ENCODE measurements at places on chromosomes 13 and 19.

- no peak for DNase-seq
Measured at GRCh38 chr13:41122838-41123237, 9.8 kb downstream of the KBTBD6 start.

DNA sequence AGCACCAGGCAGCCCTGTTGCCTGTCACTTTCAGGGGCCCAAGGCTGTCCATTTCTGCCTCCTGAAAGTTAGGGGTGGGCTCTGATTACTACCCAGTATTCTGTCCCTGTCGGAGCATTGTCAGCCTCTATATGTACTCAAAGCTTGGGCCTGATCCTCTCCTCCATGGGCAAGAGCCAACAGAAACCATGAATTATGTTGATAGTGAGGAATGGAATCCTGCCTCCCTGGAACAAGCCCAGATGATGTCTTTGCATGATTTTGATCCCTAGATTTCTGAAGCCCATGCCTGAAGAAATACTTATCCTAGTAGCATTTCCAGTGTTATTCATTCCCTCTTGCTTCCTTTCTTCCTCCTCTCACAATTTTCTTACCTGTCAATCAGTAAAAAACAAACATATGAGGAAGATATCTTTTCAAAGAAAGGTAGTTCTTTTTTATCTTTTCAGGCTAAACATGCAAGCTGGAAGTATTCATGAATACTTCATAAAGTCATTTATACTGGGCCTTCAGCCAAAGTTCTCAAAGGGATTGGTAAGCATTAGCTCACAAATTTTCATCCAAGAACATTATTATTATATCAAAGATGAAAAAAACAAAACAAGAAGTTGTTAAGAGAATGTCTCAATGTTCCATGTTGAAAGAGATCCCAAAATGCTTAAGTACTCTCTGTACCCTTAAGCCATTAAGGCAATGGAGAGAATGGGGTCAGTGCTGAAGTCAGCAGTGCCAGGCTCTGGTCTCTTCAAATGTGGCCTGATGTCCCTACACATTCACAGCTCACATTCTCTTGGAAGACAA is 171.7 kb downstream of the NHLRC3 start:
- DNase-seq = no peak

DNA sequence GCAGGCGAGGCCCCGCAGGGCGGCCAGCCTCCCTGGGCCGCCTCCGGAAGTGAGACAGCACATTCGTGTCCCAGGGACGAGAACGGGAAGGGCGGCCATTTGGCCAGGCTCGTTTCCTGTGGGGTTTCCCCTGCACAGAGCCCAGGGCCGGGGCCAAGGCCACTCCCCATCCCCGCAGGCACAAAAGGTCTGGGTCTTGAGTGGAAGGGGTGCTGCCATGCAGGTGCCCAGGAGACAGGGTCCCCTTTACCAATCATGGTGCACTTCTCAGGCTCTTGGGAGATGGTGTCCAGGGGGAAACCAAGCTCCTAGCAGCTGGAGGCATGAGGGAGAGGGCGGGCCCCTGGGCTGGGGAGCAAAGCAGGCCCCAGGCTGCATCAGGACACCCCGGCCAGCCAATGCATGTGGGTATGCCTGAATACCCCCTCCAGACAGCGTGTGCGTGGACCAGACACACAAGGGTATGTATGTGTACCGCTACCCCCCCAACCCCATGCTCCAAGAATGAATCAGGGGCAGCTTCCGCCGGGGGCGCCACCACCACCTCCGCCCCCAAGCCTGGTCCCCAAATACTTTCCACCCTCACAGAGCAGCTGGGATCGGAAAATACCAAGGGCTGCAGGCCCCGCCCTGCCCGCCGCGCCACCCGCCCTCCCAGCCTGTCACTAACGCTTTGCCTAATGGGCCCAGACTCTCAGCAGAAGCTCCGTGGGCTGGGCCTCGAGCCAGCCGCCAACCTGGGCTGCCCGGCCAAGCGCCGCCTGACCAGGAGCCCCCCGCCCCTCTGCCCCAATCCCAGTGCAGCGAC is 37.6 kb upstream of the NANOS3 start:
- no peak for DNase-seq

DNA sequence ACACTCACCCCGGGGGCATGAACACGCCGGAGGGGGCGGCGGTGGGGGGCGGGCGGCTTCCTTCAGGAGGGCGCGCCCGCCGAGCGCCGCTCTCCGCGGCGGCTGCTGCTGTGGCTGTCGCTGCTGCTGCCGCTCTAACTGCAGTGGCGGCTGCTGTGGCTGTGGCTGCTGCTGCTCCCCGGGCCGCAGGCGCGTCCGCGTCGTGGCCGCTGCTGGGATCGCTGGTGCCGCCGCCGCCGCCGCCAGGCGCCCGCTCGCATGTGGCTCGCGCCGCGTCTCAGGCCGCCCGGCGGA is at the start of gene BBC3:
Gene BBC3 (minus strand): TSS at position 279 of the 294 bp plus-strand sequence. CDS start 2,768 bp downstream, outside the sequence.
- no peak for DNase-seq

DNA sequence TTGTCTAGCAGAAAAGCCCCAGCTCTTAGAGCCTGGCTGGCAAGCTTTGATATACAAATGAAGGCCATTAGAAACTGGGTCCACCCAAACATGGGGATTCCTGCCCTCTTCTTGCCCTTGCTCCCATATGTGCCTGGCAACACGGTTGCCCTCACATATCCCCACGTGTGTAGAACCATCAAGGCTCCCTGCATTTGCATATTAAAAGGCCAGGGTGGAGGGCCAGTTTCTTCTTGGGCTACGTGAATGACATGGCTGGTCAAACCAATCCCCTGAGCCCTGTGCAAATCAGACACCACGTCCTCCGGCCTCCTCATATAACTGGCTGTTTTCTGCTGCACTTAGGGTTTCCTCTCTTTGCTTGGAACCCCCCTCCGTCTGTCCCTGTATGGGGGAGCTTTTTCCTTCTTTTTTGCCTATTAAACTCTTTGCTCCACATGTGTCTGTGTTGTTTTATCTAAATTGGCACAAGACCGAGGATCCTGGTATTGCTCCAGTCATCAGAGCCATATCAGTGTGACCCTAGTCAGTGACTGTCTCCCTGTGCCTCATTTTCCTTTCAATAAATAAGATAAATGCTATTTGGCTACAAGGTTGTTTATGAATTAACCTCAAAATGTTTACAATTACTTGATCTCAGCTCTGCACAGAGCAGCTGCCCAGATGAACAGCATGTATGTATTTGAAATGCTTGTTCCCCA is 30.3 kb upstream of the CEACAM1 start:
- DNase-seq = no peak

DNA sequence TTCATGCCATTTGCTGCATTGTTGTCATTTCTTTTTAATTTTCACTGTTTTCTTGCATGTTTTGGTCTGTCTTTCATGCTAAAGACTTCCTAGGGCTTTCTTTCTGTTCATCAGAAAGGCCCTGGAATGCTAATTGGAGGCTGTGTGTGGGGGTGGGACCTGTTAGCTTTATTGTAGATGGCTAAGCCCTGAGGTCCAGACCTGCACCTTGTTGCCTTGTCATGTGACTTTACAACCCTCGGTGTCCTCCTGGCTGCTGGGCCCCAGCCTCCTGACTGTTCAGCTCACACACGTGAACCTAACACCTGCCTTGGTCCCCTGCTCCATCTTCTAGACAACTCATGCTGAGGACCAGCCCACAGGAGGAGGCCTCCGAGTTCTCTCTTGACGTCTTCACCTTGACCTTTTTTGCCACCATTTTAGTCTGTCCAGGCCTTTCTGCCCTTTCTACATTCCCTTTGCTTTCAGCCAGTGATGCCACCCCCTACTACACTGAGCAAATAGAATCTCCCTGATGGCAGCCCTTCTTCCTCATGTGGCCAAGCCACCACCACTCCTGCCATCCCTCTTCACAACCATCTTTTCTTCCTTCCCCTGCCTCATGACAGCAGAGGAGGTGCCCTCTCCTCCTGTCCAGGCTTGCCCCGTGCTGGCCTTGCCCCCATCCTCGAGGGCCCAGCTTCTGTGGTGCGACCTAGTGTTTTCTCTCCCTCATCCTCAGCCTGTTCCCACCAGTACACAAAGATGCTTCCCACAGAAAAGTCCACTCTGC is 41.4 kb upstream of the GPI start:
- no peak for DNase-seq

- no peak for DNase-seq
Measured at GRCh38 chr13:42041011-42041683, 7.3 kb upstream of the DGKH start.

DNA sequence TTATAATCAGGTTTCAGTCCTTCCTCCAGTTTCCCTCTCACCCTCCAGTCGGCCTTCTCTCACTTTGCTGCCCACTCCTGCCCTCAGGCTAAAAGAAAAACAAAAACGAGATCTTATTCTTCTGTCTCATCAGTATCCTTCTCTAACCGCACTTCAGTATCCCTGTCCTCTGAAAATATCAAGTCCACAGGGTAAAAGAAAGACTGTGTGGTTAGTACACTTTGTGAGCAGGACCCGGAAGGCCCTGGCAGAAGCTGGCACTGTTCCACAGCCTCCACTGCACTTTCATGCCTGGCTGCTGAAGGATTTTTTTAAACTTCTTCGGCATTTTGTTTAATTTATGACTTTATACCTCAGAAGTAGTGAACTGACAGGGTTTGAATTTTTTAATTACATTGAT is 51.8 kb downstream of the TM9SF2 start:
- DNase-seq = no peak

DNA sequence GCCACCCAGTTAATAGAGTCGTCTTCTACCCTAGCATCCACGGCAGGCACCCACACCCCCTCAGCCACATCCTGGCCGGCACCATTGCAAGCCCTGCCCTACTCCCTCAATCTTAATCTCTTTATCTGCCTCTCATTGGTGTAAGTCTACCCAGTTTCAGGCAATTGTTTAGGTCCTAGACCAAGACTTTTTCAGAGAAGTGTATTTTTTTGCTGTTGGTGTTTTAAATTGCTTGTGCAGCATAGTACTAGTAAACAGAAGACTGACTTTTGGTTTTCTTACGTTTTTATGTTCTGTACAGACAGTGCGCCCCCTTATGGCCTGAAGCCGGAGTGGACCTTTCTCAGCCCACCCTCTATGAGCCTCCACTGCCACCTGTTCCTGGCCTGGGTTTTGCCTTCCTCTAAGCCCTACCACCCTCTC is 2.3 kb upstream of the LCP1 start:
- peak; percentile 28 for DNase-seq

GRCh38 chr19:51830274-51830673 is 35.3 kb downstream of the FPR3 start:
- DNase-seq = no peak

DNA sequence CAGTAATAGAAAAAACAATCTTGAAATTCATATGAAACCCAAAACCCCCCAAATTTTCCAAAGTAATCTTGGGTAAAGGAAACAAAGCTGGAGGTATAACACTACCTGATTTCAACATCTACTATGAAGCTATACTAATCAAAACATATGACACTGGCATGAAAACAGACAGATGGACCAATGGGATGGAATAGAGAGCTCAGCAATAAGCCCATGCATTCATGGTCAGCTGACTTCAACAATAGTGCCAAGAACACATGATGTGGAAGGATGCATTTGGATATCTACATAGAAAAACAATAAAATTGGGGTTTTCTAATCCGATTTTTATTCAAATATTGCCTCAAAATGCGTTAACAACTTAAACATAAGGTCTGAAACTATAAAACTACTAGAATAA is 32.2 kb upstream of the ZNF766 start:
- DNase-seq = no peak

GRCh38 chr19:1601613-1602064 is 3.6 kb downstream of the UQCR11 start:
- no peak for DNase-seq

- DNase-seq = peak; percentile 9
Measured at GRCh38 chr19:9531933-9532332, 6.5 kb downstream of the ZNF426 start.

- no peak for DNase-seq
Measured at GRCh38 chr13:71803066-71803465, 63.9 kb downstream of the DACH1 start.

GRCh38 chr19:38949580-38950367 is 19.0 kb downstream of the MRPS12 start:
- DNase-seq = no peak

GRCh38 chr19:32718286-32718685 is 1.3 kb upstream of the TDRD12 start:
- no peak for DNase-seq

DNA sequence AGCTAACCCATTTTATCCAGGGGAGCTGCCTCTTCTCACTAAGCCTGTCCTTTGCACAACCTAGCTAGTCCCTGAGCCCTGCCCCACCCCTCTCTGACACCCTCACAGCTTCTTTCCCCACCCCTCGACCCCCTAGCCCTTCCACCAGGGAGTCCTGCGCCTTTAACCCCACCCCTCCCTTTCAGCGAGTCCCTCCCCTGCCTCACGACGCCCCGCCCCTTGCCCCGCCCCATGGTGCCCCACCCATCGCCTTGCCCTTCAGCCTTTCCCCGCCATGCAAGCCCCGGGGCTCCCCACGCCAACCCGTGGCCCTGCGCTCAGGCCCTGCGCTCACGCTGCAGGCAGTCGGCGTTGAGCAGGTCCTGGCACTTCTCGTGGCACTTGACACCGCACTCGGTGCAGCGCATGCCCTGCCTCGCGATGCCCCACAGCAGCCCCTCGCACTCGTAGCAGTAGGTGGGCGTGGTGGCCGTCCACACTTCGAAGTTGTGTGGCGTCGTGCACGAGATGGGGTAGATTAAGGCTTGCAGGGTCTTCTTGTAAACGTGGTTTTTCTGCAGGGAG is 40.0 kb downstream of the UNC13A start:
- no peak for DNase-seq

GRCh38 chr13:46648166-46648607 is 95.2 kb downstream of the LRCH1 start:
- peak; percentile 53 for DNase-seq

- DNase-seq = peak; percentile 62
Measured at GRCh38 chr13:25114220-25114619, 18.3 kb downstream of the PABPC3 start.

DNA sequence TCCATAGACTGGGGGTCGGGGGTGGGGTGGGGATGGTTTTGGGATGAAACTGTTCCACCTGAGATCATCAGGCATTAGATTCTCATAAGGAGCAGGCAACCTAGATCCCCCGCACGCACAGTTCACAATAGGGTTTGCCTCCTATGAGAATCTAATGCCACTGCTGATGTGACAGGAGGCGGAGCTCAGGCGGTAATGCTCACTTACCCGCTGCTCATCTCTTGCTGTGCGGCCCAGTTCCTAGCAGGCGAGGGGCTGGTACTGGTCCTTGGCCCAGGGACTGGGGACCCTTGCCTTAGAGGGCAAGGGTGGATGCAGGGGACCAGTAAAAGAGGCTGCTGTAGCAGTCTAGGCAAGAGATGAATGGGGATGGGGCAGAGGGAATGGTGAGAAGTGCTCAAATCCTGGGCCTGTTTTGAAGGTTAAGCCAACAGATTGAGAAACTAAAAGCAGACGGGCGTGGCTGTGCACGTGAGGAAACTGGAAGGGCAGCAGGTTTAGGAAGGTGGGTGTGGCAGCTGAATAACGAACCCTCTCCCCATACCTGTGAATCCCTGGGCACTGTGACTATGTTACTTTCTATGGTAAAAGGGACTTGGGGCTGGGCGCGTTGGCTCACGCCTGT is 1.5 kb upstream of the ERICH4 start:
- no peak for DNase-seq

GRCh38 chr19:30935146-30935545 is 414.1 kb downstream of the TSHZ3 start:
- DNase-seq = no peak

- DNase-seq = no peak
Measured at GRCh38 chr19:47497050-47497766, 13.2 kb upstream of the KPTN start.

- no peak for DNase-seq
Measured at GRCh38 chr13:111853721-111854120, 213.2 kb upstream of the SOX1 start.

Data from HepG2 (cell line).